ENCODE measurements at places on chromosomes 6 and 20.

DNA sequence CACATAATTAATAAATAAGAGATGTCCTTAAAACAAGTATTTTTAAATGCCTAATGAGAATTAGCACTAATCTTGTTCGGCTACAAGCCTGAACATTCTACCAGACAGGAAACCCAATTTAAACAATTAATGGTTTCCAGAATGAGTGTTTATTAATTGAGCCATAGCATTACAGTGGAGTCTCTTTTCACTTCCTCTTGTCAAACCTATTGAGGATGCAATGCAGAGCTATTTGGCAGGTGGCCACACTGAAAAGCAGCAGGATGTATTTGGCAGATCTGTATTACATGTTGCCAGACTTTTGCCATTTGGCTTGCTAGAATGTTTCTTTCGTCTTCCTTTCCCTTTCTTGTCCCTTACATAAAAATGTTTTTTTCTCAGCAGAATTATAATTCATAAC is 475.2 kb upstream of the MARCKS start:
- no peaks in the 10 kb centered on the region for H3K27me3 ChIP-seq
- H3K4me3 ChIP-seq: no peak overlapping the region
- no peaks in the 10 kb centered on the region for H3K36me3 ChIP-seq
- peaks cover 4% of the 10 kb centered on the region for H3K4me1 ChIP-seq
- H3K27ac ChIP-seq: no peak overlapping the region

- peaks cover 15% of the 10 kb centered on the region for H3K27me3 ChIP-seq
- no peak overlapping the region for H3K27ac ChIP-seq
- DNase-seq: no peak
- H3K36me3 ChIP-seq: no peaks in the 10 kb centered on the region
- no peaks in the 10 kb centered on the region for H3K4me1 ChIP-seq
- no peak overlapping the region for H3K4me3 ChIP-seq
These were observed 11.2 kb downstream of the TBX18 start for GRCh38 chr6:84753173-84753572.

DNA sequence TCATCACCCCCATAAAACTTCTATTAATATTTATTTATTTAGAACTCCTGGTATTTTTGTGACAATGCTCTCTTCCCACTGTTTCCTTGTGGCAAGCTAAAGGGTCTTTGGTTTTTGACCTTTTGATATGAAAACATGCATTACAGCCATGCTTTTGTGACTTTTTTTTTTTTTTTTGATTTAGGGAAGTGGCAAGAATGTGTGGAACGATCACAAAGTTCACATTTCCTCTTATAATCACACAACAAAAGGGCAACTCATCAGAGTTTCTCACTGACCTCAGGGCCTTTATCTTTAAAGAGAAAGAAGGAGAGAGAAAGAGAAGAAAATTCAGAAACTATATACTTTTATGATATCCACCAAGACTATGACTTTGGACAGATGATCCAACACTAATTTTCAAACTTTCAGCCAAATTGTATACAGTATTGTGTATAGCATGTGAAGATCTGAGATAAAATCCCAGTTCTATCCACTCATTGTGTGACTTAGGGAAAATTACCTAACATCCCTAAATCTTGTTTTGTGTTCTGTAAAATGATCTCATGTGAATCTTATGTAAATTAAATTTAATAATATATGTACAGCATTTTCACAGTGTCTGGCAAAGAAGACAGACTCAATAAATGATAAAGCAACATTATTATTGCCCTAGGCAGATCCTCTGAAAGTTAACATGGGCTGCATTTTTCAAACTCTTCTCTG is 106.8 kb upstream of the MARCKS start:
- H3K27me3 ChIP-seq: no peaks in the 10 kb centered on the region
- H3K36me3 ChIP-seq: no peaks in the 10 kb centered on the region
- no peak overlapping the region for H3K4me3 ChIP-seq
- no peaks in the 10 kb centered on the region for H3K4me1 ChIP-seq
- H3K27ac ChIP-seq: no peak overlapping the region

DNA sequence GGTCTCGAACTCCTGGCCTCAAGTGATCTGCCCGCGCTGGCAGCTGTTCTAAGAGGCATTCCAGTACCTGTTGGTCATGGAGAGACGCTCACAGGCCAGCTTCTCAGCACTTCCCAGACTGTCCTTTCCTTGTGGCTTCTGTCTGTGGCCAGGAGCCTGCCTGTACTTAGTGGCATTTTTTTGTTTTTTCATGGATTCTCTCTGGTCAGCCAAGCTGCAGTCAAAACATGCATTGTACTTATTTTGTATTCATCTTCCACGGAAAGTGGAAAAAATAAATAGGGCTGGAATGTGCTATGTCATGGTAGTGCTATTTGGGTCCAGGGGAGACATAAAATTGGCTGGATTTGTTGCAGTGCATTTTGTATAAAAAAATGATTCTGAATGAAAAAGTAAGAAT is 29.1 kb downstream of the ZDHHC14 start:
- H3K4me3 ChIP-seq: no peak overlapping the region
- H3K27ac ChIP-seq: no peak overlapping the region
- H3K4me1 ChIP-seq: no peaks in the 10 kb centered on the region
- H3K27me3 ChIP-seq: no peaks in the 10 kb centered on the region
- no peak for DNase-seq

GRCh38 chr20:4063631-4064030 is 48.3 kb upstream of the RNF24 start:
- no peak for DNase-seq
- H3K4me1 ChIP-seq: peaks cover 43% of the 10 kb centered on the region
- no peaks in the 10 kb centered on the region for H3K36me3 ChIP-seq
- H3K27me3 ChIP-seq: no peaks in the 10 kb centered on the region
- peak overlapping the region; percentile 78 for H3K27ac ChIP-seq

DNA sequence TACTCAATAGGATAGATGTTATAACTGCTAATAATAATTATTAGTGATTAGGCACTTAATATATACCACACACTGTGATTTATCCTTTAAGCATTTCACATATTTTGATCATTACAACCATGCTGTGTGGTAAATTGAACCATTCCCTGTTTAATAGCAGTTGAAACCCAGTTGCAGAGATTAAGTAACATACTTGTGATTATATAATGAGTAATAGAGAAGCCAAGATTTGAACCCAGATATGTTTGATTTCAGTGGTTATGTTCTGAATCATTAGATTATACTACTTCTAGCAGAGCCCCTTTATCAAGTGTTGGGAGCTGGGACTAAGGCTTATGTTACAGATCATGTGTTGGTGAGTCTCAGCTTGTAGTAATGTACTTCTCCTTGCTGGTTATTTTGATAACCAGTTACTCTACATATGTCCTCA is 44.1 kb downstream of the STK4 start:
- H3K27me3 ChIP-seq: no peaks in the 10 kb centered on the region
- no peaks in the 10 kb centered on the region for H3K4me1 ChIP-seq
- no peak overlapping the region for H3K27ac ChIP-seq
- H3K4me3 ChIP-seq: no peak overlapping the region
- no peak for DNase-seq
- peaks cover 86% of the 10 kb centered on the region for H3K36me3 ChIP-seq

- DNase-seq: peak; percentile 83
- peaks cover 18% of the 10 kb centered on the region for H3K4me1 ChIP-seq
- H3K27ac ChIP-seq: peak overlapping the region; percentile 97
- peak overlapping the region; percentile 72 for H3K4me3 ChIP-seq
- H3K36me3 ChIP-seq: no peaks in the 10 kb centered on the region
These were observed 637 bp upstream of the HIVEP2 start for GRCh38 chr6:142945446-142946180.
